ENCODE measurements at places on chromosomes 6 and 20.

- no peak for DNase-seq
These were observed 36.2 kb downstream of the PXDC1 start for GRCh38 chr6:3715285-3715684.

DNA sequence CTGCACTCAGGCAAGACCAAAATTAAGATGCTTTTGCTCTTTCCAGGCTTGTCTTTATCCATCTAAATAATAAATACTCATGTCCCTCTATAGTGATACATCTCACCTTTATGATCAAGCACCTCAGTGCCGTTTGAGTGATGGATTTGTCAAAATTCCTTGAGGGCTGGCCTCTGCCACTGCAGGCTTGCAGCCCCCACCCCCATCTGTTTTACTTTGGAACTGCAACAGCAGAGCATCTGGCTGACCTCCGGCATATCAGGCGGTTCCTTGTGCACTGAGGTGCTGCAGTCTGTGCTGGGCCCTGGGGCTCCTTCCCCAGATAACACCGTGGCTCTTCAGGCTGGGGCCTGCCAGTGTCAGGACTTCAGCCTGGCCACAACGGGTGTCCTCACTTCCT, 386.9 kb downstream of the CDH26 start:
- no peak for DNase-seq

- no peak for DNase-seq
These were observed 19.8 kb downstream of the ERGIC3 start for GRCh38 chr20:35561671-35562070.

DNA sequence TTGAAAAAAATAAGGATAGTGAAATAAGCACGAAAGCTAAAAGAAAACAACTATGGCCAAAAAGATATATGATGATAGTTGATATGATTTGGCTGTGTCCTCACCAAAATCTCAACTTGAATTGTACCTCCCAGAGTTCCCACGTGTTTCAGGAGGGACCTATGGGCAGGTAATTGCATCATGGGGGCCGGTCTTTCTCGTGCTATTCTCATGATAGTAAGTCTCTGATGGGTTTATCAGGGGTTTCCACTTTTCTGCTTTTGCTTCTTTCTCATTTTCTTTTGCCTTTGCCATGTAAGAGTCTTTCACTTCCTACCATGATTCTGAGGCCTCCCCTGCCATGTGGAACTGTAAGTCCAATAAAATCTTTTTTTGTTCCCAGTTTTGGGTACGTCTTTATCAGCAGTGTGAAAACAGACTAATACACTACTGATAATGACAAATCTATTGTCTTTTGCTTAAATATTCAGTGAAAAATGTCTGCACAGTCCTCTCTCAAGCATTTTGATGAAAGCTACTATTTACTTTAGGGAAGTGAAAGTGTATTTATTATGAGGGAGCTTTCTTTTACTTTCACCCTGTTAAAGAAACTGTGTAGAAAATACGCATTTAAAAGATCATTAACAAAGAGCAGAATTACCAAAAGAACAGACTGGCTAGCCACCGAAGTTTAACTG, 389.1 kb downstream of the HTR1B start:
- no peak for DNase-seq

DNA sequence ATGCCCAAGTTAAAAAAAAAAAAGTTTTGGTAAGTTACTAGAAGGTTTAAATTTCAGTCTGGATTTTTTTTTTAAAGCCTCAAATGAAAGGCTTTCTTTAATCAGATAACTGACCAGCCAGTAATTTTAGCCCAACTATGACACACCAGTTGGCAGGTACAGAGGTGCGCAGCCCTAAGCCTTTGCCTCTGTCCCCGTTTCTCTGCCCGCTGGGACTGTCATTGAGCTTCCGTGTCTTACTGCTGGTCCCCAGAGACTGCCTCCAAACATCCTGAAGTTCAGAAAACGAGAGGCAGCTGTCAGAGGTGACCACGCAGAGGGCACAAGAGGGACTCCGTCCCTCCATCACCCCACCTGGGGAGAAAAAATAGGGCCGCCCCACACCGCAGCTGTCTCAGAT, 118.2 kb downstream of the RPS12 start:
- no peak for DNase-seq

GRCh38 chr20:51622004-51622874, 79.7 kb upstream of the NFATC2 start:
- DNase-seq: no peak

Measured in stimulated activated CD4-positive, alpha-beta T cell treated with anti-CD3 and anti-CD28 coated beads, TNF-alpha, amount 100 ng/mL, for 4 hours (primary cell).